ENCODE measurements at places on chromosomes 2 and 18.

- DNase-seq, result no peak
Measured at GRCh38 chr2:157415591-157416101, 28.2 kb downstream of the CYTIP start.

GRCh38 chr2:175606010-175606841 lies 395.8 kb downstream of the LNPK start:
- peak; percentile 30 for DNase-seq

DNA sequence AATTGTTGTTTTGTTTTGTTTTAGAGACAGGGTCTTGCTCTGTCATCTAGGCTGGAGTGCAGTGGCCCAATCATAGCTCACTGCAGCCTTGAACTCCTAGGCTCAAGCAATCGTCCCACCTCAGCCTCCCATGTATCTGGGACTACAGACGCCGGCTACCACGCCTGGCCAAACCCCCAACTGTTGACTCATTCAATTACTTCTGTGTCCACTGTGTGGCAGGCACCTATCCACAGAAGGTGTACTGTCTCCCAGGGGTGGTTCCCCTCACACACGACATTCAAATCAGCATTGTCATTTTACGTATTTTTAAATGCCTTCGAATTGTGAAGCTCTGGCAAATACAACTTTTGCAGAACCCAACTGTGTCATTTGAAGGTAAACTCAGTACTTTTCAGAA lies 188.0 kb upstream of the REV1 start:
- no peak for DNase-seq

DNA sequence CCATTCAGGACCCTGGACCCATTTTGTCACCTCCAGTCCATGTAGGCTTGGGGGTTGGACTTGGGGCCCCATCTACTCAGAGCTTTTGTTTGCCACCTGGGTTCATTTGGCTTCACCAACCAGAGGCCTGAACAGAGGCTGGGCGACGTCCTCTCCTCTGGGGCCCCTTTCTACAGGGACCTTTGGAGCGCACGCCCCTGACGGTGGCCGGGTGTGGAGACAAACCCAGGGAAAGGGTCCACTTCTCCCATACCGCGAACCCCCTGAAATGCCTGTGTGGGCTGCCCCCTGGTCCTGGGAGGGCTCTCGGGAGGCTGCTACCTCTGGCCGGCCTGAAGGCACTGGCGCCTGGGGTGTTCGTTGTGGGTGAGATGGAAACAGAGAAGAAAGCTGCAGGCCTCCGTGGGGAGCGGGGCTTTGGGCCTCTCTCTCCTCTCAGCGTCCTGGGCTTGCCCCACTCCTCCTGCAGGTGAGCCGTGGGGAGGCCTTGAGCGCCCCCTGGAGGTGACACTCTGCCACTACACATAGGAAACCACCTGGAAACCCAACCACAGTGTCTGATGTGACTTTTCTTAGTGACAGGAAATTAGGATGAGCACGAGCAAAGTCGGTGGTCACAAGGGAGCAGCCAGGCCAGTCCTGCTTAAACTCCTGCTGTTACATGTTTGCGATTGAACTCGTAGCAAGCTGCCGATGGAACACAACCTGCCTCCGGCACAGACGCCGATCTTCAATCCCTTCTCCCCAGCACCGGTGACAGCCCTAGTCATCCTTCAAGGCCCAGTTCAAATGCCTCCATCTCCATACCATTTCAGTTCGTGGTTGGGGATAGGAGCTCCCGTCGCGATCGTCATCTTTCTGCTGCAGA lies 12.0 kb upstream of the NTSR2 start:
- DNase-seq, result peak; percentile 91

GRCh38 chr18:45728336-45729010 lies 4.5 kb downstream of the SLC14A1 start:
- DNase-seq, result no peak

GRCh38 chr2:99140056-99140859 lies 1.2 kb upstream of the C2orf15 start:
- peak; percentile 25 for DNase-seq

DNA sequence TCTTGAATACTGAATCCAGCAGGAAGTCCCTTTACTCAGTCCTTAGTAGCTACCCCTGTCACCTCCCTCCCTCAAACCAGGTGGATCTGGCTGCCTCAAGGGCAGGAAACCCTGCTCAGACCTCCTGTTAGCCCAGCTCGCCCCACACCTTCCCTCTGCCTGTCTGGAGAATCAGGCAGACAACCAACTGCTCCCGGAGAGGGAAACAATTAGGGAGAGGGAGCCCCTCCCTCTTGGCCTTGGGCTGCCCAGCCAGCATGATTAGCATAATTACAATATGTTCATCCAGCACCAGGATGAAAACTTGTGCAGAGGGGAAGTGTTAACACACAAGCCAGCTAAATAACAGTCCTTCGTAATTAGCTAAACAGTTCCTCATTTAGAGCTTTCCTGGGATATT lies 185.5 kb downstream of the C1D start:
- DNase-seq, result no peak

DNA sequence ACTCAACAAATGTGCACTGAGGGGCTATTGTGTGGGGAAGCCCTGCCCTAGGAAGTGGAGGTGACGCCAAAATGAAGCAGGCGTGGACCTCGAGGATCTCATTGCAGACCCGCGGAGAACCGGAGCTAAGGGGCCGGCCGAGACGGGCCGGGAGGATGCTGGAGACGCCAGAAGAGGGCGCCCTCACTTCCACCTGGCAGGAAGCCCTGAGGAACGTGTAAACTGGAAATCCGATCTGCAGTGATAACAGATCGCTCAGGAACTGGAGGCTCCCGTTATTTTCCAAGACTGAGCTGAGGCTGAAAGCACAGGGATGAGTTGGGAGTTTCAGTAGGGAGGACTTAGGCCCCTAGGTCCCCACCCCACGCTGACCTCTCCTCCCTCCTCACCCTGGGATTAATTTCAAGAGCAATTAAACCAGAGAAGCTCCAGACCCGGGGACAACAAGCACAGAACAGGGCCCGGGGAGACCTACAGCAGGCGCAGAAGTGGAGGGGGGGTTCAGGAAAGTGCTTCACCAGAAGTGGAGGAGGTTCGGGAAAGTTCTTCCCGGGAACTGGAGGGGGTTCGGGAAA lies 7.7 kb upstream of the COL6A3 start:
- DNase-seq, result peak; percentile 44

- no peak for DNase-seq
Measured at GRCh38 chr2:33573657-33574056, 25.4 kb downstream of the FAM98A start.

GRCh38 chr2:112794841-112795240 lies 10.5 kb upstream of the IL1A start:
- DNase-seq, result no peak

DNA sequence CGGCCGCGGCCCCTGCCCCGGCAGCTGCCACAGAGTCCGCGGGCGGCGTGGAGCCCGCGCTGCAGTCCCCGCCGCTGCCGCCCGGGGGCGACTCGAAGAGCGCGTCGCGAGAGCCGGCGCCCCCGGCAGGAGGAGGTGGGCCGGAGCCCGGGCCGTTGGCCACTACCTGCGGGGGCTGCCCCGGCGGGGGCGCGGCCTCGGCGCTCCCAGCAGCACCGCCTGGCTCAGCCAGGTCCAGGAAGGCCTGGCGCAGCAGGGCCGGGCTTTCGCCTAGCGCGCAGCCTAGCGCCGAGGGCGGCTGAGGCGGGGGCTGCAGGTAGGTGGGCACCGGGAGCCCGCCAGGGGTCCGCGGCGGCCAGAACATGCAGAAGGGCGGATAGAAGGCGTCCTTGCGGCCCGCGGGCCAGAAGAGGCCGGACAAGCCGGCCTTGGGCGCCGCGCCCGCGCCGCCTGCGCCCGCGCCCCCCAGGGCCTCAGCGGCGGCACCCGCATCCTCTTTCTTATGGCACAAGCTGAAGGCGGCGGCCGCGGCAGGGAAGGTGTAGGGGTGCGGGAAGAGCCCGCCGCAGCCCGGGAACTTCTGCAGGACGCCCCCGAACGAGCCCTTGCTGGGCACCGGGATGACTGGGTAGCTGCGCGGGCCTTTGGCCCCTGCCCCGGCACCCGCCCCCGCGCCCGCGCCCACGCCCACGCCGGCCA lies 3.9 kb downstream of the SKOR2 start:
- DNase-seq, result no peak

- DNase-seq, result no peak
Measured at GRCh38 chr2:25757906-25758305, 84.5 kb upstream of the DTNB start.

DNA sequence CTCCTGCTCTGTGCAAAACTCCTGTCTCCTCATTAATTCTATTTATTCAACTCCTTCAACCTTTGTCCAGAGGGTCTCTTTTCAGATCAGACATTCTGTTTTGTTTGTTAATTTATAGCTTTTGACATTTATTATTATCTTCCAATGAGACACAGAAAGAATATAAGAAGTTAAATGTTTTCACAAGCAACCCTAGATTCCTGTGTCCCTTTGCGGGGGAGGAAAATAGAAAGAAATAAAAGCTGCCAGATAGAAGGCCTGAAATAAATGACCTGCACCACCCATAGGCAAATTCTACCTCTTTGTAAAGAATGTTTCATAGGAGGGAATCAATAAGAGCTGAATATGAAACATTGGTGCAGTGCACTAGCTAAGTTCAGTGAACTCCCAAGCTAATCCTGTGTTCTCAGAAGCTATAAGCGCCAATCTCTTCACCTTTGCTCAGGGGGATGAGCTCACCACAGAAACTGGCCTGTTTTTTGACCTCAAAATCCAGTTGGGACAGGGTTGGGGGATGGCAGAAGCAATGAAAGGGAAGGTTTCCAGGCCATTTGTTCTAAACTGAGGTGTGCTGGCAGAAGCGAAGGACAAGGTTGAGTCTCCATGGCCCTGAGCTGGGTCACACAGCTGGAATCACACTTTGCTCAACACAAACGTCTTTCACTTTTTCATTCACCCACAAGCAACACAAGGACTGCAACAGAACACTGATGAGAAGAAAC lies 258.6 kb downstream of the NRXN1 start:
- DNase-seq, result no peak

DNA sequence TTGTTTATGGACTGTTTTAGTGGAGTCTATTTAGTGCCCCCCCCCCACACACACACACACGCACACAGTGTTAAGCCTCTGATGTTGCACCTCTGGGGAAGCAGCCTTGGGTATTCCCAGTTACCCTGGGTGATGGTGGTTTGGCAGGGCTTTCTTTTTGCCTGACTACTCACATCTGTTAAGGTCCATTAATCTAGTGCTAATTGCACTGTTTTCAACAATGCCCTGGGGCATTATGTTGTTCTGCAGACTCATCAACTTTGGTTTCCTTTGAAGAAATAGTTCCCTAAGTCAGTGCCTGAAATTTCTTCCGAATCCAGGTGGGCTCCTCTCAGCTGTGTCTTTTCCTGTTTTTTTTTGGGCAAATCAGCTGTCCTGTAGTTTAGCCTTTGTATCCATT lies 34.7 kb downstream of the SPOPL start:
- no peak for DNase-seq

DNA sequence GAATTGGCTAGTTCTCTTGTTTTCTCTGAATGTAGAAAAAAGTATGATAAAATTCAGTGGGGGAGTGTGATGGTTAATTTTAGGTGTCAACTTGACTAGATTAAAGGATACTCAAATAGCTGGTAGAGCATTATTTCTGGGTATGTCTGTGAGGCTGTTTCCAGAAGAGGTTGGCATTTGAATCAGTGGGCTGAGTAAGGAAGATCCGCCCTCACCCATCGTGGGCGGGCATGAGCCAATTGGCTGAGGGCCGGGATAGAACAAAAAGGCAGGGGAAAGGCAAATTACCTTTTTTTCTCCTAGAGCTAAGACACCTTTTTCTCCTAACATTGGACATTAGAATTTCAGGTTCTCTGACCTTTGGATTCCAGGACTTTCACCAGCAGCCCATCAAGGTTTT lies 667.6 kb upstream of the SLC8A1 start:
- DNase-seq, result no peak

DNA sequence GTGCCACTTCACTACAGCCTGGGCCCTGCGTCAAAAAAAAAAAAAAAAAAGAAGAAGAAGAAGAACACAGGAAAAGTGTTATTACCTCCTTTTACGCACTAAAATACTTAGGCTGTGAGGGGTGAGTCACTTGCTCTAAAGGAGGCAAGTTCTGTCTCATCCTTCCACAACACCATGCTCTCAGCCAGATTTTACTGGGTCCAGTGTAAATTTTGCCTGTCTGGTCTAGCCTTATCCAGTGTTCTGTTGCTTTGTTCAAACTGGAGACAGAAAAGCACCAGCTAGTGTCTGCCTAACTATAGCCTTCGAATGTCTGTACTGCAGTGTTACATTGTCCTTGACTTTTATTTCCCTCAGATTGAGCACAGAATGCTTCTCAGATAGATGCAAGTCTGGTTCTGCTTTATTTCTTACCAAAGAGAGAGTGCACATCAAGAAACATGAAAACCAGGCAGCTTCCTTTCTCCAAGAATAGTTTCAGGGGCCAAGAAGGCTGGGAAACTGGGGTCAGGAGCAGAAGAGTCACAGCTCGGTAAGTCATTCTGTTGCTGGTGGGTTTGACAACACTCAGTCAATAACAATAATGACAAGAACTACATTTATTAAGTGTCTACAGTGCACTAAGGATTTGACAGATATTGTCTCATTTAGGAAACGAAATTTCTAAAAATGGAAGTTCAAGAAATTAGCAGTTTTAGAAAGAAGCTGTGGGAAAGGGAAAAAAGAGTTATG lies 3.1 kb upstream of the MSGN1 start:
- DNase-seq, result no peak

DNA sequence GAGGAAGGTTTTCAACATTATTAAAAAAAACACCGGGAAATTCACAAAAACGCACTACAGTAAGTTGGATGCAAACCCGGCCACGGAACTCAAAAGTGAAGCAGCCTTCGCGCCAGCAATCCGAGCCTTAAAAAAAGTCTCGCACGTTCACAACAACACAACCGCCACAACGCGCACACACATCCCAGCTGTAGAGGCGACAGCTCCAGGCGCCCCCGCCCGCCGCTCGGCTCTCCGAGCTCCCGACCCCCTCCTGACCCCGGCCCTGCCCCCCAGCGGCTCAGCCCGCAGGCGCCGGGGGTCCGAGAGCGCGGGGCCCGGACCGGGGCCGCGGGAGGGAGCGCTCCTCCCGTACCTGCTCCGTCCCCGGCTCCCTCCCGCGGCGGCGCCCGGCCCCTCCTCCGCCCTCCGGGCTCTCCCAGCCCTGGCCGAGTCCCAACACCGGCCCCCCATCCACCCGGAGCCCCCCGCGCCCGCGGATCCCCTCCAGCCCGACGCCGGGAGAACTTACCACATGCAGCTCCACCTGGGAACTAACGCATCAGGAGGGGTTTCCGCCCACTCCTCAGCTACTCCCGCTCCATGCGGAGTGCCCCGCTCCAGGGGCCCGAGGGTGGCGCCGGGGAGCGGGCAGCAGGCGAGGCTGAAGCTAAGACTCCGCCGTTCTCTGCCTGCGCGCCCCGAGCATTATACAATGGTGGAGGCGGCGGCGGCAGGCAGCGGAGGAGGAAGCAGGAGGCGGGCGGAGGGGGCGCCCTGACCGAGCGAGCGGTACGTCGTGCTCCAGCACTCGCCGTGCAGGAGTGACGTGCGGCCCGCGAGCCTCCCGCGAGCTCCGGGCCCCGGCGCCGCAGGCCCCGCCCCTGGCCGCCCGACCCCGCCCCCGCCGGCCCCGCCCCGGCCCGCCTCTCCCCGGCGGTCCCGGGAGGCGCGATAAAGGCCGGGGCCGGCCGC lies at the start of gene SERTAD2:
Gene SERTAD2 (minus strand): TSS at position 805 of the 954 bp plus-strand sequence. CDS start 17,042 bp downstream, outside the sequence.
- DNase-seq, result peak; percentile 80

All from HuH-7.5 (cell line).